ENCODE measurements at places on chromosomes 5 and 9.

- DNase-seq, result peak; percentile 15
These were observed 24.0 kb upstream of the ASPN start for GRCh38 chr9:92506184-92506857.

DNA sequence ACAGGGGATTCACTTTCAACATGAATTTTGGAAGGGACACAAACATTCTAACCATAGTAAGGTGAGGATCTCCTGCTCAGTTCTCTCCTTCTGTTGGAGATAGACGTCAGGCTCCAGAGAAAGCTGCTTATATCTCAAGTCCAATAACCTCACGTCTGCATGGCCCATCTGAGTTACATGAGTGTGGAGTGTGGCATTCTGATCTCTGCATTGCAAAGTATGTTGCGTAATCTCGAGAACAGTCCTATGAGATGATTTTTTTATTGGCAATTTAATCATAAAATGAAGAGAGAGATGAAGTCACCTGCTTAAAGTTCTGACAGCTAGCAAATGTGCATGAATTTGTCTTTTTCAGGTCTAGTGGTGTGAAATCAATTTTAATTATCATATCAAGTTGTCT is 118.8 kb downstream of the SLC12A2 start:
- DNase-seq, result no peak

DNA sequence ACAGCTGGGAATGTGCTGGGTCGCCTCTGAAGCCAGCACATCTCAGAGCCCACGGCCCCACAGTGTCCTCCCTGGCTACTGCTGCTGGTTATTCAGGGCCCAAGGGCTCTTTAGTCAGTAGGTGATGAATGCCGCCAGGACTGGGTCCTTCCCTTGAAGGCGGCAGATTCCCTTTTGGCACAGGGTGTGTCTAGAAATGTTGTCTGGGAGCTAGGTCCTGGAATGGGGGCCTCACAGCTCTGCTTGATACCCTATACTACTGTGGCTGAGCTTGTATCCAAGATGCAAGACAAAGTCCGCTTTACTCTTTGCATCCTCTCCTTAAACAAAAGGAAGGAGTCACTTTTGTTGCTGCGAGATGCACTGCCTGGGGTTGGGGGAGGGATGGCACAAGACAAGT is 33.1 kb downstream of the MEGF9 start:
- DNase-seq, result no peak

GRCh38 chr9:101527066-101527465 is 6.6 kb upstream of the RNF20 start:
- DNase-seq, result no peak

GRCh38 chr5:114362977-114363761 is 1.3 kb downstream of the KCNN2 start:
- DNase-seq, result no peak

GRCh38 chr5:51371052-51371451 is 12.2 kb upstream of the ISL1 start:
- DNase-seq, result no peak

DNA sequence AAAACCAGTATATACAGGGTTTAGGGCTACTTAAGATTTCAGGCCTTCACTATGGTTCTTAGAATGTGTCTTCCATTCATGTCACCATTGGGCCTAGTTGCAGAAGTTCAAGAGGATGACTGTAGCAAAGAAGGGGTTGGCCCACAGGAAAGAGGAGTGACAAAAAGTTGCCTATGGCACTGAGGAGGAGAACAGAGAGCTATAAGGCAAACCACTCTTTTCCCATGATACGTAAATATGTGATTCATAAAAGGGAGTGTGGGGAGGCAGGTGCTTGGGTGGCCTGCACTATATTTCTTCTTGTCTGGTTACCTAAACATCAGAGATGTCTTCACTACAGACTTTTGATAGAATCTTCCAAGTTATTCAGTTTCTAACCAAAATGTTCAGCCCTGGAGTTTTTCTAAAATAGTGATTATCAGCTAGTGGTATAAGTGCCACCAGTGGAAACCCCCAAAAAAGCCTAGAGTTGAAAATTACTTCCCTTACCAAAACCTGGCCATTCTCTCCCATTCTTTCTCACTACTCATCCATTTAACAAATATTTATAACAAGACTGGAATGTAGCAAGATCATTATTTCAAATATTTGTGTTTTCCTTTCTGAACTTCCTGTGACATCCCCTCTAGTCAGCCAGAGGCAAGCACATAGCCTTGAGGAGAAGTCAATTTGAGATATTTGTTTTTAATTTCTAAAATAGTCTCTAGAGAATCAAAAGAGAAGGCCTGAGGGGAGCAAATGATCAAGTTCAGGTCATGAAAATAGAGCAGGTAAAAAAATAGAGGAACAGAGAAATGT is 367.4 kb downstream of the EFNA5 start:
- no peak for DNase-seq

DNA sequence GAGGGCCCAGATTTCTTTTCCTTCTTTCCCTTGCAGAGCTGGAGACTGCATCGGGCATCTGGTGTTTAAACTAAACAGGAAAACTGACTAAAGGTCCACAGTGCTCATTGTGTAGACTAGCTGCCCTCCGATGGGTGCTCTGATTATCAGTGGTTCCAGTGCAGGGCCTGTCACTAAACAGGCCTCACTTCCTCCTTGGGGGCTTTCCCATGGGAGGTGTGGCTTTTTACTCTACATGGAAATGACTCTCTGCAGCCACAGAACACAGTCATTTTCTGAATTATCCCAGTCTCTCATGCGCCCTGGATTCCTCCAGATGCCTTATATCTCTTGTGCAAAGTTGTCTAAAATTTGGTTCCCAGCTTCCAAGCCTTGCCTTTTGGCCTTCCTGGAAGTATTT is 199.2 kb downstream of the TRIO start:
- no peak for DNase-seq

- no peak for DNase-seq
These were observed 66.8 kb downstream of the FBXL7 start for GRCh38 chr5:15566789-15567188.

DNA sequence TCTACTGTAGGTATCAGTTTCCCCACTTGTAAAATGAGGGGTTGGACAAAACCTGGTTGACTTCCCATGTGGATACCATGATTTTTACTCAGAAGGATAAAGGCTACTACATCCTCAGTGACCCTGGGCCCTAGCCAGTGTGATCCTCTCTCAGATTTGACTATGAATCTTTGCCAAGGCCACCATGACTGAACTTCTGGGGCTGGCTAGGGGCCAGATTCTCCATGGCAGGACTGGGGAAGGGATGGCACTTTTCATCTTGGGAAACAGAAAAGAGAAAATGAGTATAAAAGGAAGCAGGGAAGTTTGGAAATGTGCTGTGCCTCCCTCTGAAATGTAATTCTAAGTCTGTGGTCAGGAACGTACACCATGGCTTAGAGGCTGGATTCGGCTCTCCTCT is 1.4 kb upstream of the FSTL4 start:
- DNase-seq, result no peak

- no peak for DNase-seq
These were observed 824 bp downstream of the MXD3 start for GRCh38 chr5:177310757-177311391.

GRCh38 chr9:19677924-19678323 is 110.9 kb downstream of the SLC24A2 start:
- DNase-seq, result no peak

DNA sequence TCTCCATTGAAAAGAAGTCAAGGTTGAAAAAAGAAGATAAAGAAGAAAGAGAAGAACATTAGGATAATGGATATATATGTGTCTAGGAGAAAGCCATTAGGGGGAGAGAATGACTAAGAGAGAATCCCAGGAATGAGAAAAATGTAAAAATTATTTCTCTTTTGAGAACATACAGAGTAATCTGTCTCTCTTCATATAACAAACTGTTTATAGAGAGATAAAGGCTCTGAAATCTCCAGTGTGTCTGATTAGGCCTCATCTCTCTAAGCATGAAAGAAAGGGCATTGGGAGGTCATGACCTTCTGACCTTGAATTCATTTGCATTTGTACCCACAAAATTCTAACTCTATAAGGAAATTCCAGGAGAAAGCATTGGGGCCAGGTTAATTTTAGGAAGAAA is 3.5 kb upstream of the MPDZ start:
- DNase-seq, result no peak

GRCh38 chr5:173882632-173883031 is 5.5 kb upstream of the CPEB4 start:
- no peak for DNase-seq

DNA sequence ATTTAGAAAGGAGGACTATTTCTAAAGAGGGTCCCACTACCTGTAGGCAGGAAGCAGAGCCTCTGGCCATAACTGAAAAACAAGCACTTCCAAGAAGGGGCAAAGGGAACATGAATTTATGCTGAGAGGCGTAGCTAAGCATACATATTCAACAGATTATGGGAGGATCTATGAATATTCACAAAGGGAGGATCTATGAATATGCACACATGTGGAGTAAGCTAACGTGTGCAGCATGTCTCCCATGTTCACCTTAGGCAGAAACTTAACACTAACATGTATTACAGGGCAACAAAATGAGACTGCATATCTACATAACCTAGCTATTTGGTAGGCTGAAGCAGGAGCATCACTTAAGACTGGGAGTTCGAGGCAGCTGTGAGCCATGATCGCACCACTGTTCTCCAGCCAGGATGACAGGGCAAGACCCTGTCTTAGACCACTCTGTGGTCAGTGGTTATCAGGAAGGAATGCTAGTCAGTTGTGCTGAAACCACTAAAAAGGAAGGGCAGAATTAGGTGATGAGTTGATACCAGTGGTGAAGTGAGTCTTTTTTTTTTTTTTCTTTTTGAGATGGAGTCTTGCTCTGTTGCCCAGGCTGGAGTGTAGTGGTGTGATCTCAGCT is 20.8 kb downstream of the FXN start:
- no peak for DNase-seq

- DNase-seq, result no peak
These were observed 16.7 kb downstream of the ABO start for GRCh38 chr9:133258061-133259015.

GRCh38 chr9:87959916-87960581 is 14.3 kb downstream of the CDK20 start:
- DNase-seq, result no peak

GRCh38 chr5:116472274-116472673 is 102.3 kb downstream of the SEMA6A start:
- DNase-seq, result no peak

GRCh38 chr9:18795947-18796671 is 236.9 kb downstream of the SAXO1 start:
- peak; percentile 8 for DNase-seq

GRCh38 chr9:3330792-3331420 is 194.9 kb downstream of the RFX3 start:
- no peak for DNase-seq

- no peak for DNase-seq
These were observed 547.1 kb downstream of the CDH12 start for GRCh38 chr5:22306011-22306410.

DNA sequence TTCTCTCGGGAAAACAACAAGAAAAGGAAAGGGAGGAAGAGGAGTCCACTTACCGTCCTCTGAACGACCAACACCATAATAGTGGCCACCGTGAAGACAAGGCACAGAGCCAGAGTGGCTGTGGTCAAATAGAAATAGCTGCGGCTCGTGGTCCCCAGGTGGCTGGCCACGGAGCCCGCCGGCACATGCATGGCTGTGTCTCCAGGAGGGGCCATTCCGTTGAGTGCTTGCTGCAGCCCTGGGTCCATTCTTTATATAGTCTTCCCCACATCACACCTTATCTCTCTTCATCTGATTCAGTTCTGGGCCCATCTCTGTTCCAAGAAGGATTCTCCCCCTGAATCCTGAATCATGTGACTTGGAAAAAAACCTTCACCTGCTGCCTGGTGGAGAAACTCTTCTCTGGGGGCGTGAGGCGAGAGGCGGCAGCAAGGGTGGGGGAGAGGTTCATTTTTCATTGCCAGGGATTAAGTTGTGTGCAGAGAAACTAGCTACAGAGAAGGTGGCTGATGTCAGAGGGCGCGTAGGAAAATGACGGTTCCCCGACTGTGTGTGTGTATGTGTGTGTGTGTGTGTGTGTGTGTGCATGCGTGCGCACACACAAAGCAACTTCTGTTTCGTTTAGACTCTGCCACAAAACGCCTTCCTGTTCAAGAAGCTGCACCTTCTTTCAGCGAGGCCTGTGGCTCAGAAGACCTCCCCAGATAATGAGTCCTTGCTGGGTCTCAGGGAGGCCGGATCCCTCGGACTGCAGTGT is at the start of gene TNFSF8:
Gene TNFSF8 (minus strand): TSS at position 536 of the 757 bp plus-strand sequence. CDS start 288 bp downstream, at position 248.
- no peak for DNase-seq

DNA sequence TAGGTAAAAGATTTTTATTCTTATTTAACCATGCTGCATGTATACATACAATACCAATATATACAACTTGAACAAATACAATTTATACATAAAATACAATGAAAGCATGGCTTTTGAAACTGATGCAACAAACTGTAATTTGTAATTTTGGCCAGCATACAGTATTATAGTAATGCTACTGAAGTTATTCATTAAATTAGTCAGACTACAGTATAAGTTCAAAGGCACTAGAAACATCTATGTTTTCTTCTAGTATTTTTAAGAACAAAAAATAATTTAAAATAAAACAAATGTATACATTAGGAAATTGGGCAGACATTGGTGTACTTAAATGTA is 18.8 kb downstream of the IL4 start:
- no peak for DNase-seq

- no peak for DNase-seq
These were observed 106.3 kb downstream of the RAPGEF6 start for GRCh38 chr5:131528682-131529081.

DNA sequence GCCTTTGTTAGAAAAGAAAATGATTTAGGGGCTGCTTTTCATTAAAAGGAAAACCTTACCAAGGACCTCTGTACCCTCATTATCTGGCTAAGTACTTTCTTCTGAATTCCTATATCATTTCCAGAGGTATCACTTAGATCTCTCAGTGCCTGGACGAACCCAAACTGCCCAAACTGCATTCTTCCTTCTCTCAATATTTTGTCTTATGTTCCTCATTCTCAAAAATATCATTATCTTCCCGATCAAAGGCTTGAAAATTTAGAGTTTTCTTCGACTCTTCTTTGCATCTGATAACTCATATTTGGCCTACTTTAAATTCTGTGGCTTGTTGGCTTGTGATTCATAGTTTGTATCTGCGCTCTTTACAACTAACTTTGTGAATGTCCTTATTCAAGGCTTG is 136.7 kb upstream of the TAF11L2 start:
- DNase-seq, result no peak

- DNase-seq, result no peak
These were observed 3.9 kb downstream of the MVB12B start for GRCh38 chr9:126330536-126330935.

DNA sequence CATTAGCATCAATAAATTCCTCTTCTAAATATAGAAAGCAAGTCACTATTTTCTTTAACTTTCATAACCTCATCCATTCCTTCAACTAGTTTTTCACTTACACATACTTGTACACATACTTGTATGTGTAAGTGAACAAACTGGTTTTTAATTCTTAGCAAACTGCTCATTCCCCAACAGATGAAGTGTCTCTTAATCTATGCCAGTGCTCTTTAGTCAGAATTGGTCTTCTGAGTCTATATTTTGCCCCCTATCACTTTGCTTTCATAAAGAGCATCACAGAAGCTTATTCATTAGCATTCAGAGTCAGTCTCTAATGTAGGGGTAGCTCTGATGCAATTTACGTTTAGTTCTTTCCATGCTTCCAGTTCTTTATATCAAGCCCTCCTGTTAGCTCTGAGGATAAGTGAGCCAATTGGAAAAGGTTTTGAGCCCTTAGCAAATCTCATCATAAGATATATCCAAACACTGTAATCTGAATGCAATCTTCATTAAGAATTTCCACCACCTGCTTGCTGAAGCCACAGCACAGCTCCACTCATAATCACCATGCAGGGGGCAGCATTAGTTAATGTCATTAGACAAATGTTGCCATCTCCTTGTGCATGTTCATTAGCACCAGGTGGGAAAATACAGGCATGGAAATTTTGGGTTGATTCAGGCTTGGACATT is 178.5 kb upstream of the SLC24A2 start:
- no peak for DNase-seq
